ENCODE measurements at places on chromosomes 13 and 19. TPM values are rescaled to one million over a fixed set of nuclear protein-coding genes. Genes with fewer than 3 reads are reported as not detected.

GRCh38 chr13:50494138-50494537, 349.4 kb downstream of the DLEU7 start:
- DNase-seq, result no peak

DNA sequence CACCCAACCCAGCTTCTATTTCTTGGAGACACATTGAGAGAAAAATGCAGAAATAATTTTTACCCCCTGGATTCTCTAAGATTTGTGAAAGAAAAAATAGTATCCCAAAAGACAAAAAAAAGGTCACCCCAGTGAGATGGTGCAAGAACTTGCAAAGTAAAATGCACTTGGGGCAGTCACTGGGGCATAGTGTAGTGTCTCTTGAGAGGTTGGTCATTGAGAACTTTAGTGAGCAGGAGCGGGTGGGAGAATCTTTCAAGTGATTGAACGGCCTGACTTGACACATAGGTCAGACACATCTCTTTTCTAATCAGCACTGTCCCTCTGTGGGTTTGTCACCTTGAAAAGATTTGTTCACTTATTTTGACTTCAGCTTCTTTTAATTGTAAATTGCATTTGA, 2.4 kb downstream of the ZNF85 start:
- DNase-seq, result no peak

DNA sequence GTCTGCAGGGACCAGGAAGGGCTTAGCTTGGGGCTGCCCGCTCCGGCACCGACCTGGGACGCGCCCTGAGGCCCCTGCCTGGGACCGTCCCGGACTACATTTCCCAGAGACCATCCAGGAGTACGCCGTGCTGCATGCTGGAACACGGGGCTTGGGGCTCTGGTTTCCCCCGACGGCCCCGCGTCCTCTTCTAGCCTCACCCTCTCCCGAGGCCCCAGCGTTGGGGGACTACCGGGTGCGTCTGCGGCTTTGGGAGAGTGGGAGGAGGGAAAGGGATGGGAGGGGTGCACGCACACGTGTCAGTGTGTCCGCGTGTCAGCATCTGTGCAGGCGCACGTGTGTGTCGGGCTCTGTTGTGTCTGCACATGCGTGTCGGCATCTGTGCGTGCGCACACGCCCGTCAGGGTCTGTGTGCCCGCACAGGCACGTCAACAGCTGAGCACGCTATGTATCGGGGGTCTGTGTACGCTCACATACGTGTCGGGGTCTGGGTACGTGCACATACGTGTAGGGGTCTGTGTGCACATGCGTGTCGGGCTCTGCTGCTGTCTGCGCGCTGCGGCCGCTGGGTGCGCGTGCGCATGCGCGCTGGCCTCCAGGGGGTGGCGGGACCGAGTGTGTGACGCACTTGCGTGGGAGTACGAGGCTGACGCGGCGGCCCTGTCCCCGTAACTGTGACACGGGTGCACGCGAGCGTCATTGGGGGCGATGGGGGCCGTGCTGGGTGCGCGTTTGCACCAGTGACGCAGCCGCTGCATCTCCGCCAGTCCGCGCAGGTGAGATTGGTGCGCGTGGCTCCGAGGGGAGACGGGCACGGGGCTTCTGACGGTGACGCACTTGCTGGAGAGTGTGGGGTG, at the start of gene ZNF331:
Gene ZNF331 (plus strand): TSS at position 625 of the 857 bp plus-strand sequence. CDS start 31,232 bp downstream, outside the sequence.
- DNase-seq, result peak; percentile 95

DNA sequence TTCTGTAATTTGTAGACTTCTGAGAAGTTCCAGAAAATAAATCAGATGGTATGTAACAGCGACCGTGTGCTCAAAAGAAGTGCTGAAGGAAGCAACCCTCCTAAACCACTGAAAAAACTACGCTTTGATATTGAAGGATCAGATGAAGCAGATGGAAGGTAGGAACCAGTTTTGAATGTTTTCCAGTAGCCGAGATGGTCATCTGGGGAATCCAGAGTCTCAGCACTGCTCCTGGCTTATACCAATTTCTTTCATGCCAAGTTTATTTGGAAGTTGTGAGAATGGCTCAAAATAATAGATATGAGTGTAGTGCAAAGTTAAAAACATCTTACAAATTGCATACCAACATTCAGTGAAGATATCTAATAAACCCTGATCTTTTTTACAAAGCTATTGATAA, 56.2 kb downstream of the RCBTB2 start:
- no peak for DNase-seq

GRCh38 chr13:80668452-80668851, 327.5 kb upstream of the SPRY2 start:
- DNase-seq, result no peak

- no peak for DNase-seq
Observed at GRCh38 chr19:39379865-39380396, 11.0 kb downstream of the PAF1 start.

DNA sequence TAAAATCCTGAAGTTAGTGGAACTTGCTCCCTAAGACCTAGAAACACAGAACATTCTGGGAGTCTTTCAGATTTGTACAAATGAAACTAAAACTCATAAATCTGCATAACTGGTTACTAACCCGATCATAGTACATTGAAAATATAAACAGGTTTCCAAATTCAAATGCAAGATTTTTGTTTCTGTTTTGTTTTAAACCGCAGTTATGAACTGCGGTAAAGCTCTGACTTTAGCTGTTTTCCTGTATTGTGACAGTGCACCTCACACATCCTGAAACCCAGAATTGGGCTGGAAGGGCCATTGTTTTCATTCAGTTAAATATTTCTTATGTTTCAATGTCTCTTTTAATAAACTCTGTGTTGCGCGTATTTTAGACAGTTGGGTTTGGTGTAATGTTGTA, 204.7 kb downstream of the SHISA2 start:
- no peak for DNase-seq

DNA sequence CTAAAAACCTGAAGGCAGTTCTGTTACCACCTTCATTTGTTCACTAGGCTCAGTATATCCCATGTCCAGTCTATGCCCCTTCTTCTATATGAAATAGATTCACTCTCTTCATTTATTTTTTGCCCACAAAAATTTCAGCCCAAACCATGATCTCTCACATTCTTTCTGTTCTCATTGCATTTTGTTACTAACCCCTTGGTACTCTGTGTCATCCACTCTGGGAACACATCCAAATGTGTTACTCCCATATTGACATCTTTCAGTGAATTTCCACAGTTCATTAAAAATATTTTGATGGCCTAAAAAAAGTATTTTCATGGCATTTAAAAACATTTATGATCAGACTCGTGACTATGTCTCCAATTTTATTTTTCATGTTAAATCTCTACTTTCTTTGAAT, 378.9 kb downstream of the SLITRK1 start:
- no peak for DNase-seq

GRCh38 chr19:49212016-49212701, 54.6 kb downstream of the TRPM4 start:
- peak; percentile 73 for DNase-seq

DNA sequence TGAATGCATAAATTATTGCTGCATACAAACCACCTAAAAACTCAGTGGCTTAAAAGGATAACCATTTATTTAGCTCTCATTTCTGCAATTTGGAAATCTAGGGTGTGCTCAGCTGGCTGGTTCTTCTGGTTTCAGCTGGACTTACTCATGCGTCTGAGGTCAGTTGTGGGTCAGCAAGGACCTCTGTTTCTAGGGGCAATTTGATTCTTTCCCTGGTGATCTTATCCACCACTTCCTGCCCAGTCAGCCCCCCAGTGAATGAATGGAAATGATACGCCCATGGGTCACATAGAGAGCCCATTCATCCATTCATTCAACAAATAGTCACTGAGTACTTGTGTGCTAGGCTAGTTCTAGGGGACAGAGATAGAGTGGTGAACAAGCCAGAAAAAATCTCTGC, 9.9 kb downstream of the FXYD5 start:
- DNase-seq, result no peak

DNA sequence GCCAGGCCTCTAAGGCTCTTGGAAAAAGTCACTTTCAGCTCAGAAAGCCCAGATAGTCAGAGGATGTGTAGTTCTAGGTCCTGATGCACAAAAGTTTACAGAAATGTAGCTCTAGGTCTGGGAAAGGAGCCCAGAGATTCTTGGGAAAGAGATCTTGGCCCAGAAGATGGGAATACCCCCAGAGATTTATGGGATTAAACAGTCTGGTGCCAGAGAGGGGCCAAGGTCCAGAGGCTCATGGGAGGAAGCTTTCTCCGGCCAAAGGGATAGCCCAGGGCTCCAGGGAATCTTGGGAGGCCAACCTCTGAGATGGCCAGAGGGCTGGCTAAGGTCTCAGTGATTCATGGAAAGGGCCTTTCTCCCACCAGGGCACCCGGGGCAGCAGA, 15.2 kb downstream of the BCAT2 start:
- DNase-seq, result no peak

GRCh38 chr13:46728777-46729176, 68.2 kb downstream of the ESD start:
- DNase-seq, result peak; percentile 66

DNA sequence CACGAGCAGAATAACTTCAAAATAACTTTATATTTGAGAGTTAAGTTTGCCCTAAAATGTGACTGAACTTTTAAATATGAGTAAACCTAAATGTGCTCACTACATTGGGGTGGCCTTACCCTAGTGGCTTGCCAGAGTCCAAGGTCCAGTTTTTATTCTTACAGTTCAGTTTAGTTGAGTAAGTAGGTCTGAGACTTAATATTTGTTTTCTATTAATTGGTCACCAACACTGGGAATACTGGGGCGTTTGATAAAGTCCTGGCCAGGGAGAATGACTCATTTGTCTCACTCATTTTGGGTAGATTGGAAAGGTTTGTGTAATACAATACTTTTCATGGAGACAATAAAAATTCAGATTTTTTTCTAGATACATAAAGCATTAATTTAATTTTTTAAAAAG, 127.8 kb upstream of the SPATA13 start:
- no peak for DNase-seq

DNA sequence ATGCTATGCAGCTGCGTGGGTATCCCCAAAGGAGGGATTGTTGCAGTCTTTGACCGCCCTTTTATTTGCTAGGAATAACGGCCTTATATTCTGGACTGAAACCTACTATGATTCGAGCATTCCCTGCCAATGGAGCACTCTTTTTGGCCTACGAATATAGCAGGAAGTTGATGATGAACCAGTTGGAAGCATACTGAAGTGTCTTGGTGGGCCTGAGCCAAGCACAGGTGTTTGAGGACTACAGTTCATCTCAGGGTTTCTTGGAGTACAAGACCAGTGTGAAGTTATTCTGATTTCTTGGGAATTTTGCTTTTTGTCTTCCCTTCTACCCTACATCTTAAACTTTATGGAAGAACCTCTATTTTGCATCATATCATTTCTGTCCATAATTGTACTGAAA, 20.1 kb downstream of the SLC25A15 start:
- DNase-seq, result no peak

DNA sequence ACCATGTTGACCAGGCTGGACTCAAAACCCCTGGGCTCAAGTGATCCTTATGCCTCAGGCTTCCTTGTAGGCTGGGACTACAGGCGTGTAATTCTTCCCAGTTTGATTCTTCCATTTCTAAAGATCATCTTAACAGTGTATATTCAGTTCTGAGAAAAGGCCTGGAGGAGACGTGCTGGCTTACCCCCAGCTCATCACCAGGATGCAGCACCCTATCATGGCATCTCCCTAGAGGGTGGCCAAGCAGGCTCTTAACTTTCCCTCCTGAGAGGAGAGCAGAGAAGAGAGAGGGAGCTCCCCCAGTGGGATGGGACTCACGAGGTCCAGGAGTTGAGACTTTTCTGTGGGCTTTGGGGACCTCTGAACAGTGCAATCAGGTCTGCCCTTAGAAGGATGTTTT, 2.1 kb upstream of the TUBA3C start:
- no peak for DNase-seq

C1QTNF9B gene
- not detected for total RNA-seq

SEMA6B gene
- total RNA-seq, result not detected

SULT2B1 gene
- not detected for total RNA-seq

TTC9B gene
- total RNA-seq, result not detected

CYP4F3 gene
- total RNA-seq, result not detected

ZNF285 gene
- total RNA-seq, result not detected

METTL21C gene
- total RNA-seq, result not detected

PSG2 gene
- not detected for total RNA-seq

NKG7 gene
- not detected for total RNA-seq

KLHL26 gene
- 3.7 TPM for total RNA-seq

GJB6 gene
- total RNA-seq, result not detected
